ENCODE measurements at places on chromosomes 3 and 15.

DNA sequence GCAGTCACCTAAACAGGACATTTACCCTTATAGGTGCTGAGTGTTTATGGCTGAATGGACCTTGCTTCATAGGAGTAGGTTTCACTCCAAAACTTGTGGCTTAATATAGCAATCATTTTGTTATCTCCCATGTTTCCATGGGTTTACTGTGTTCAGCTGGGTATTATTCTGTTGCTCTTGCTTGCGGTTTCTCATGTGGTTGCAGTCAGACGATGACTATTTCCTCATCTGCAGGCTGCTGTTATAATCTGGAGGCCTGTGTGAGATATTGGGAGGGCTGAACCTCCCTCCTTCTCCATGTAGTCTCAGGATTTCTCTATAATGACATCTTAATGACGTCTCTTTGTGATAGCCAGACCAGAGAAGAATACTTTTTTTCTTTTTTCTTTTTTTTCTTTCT lies 98.1 kb downstream of the ZPLD1 start:
- no peak for DNase-seq

GRCh38 chr15:75043509-75044257 lies 20.3 kb downstream of the PPCDC start:
- DNase-seq: peak; percentile 94

GRCh38 chr3:41467481-41467880 lies 268.2 kb downstream of the CTNNB1 start:
- no peak for DNase-seq

GRCh38 chr3:129557548-129557894 lies 14.5 kb downstream of the H1-8 start:
- no peak for DNase-seq

DNA sequence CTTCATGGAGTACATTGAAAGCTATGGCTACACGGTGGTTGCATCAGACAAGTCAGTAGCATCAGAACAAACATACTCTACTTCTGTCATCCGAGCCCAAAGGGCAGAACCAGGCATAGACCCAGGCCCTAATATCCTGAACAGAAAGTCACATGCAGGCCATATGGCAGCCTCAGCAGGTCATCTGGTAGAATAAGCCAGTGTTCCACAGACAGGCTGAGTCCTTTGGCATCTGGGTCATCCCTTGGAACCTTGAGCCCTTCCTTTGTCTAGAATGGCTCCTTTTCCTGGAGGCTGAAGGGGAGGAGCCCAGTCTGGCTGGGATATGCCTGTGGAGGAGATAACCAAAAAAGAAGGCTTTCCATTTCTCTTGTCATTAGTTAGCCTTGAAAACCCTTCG lies 29.2 kb downstream of the SEMA6D start:
- DNase-seq: no peak

GRCh38 chr15:54424171-54424570 lies 445.9 kb downstream of the UNC13C start:
- no peak for DNase-seq

GRCh38 chr3:32240159-32240545 lies 1.7 kb downstream of the CMTM8 start:
- no peak for DNase-seq

GRCh38 chr3:35663471-35663870 lies 24.1 kb downstream of the ARPP21 start:
- no peak for DNase-seq

DNA sequence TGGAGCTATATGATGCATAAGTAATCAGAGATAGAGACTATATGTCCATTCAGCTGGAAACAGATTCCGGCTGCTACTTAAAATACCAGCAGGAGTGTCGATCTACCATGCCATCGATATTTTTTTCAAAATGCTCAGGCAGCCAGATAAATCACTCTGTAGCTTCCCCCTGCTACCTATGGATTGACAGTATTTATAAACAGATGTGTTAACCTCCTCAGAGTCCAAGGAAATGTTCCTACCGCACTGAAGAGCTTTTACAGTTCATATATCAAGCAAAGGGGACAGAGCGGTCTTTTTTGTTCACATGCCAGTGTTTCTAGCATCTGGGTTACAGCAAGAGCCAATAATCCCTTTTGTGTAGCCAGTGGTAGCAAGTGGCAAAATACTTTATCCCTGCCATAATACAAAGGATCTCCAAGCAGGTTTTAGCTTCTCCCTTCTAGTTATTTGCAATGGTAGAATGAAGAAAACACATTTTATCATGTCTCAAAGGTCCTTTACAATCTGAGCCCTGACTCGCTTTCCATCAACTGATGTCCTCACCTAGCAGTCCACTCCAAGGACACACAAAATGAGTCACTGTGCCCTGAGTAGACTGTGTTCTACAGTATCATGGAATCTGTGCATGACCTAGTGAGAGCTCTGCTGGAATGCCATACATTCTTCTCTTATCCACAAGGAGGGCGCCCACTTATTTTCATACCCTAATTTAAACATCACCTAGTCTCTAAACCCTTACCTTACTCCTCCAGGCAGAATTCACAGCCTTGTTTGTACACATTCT lies 507.0 kb downstream of the TBL1XR1 start:
- no peak for DNase-seq

- no peak for DNase-seq
Observed at GRCh38 chr15:40739047-40739446, 16.0 kb downstream of the RMDN3 start.

GRCh38 chr3:71515636-71516365 lies 67.7 kb downstream of the FOXP1 start:
- DNase-seq: peak; percentile 72

DNA sequence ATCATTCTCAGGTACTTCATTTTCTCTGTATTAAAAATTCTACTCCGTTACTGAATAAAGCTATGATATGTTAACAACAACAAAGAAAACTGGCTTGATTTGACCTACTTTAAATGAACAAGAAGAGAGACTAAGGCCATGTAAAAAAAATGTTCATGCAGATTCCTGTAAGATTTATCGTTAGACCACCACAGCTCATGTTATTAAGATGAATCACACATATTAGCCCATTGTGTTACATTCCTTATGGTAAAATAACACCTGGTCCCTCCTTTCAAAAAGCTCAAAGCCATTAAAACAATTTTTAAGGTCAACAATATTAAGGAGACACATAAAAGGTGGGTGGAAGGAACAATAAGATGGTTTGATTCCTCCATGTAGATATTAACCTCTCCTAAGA lies 6.3 kb downstream of the THOC7 start:
- DNase-seq: no peak

GRCh38 chr3:71392251-71392650 lies 191.3 kb downstream of the FOXP1 start:
- DNase-seq: no peak

DNA sequence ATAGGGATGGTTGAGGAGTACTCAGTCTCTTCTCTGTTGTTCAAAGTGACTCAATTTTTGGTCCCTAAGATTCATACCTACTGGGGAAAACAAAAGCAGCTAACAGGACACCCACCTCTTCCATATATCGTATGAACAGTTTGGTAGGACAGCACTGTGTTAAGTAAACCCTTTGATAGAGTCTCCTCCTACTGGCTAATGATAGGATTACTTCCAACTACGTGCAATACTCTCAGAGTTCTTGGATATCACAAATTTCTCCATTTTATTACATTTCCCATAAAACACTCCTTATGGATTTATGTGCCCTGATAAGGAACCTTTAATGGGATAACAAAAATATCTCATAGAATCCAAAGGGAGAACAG lies 200.2 kb upstream of the GOLGA6L4 start:
- no peak for DNase-seq

GRCh38 chr3:196138482-196139254 lies 56.8 kb upstream of the TFRC start:
- DNase-seq: no peak

DNA sequence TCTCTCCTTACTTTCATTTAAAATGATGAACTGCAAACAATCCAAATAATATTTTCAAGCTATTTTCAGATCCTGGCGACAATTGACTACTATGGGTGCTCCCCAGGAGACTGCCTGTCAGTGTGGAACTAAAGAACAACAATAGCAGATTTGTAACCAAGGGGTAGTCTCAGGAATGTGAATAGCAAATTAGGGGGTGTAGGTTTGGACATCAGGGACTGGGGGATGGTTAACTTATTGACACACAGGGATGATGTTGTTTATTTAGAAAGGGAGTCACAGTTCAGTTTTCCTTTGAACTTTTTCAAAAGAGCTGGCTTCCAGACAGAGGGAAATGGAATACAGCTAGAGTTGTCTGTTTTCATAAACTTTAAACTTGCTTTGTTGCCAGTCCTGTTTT lies 229.8 kb downstream of the LRTM1 start:
- no peak for DNase-seq

DNA sequence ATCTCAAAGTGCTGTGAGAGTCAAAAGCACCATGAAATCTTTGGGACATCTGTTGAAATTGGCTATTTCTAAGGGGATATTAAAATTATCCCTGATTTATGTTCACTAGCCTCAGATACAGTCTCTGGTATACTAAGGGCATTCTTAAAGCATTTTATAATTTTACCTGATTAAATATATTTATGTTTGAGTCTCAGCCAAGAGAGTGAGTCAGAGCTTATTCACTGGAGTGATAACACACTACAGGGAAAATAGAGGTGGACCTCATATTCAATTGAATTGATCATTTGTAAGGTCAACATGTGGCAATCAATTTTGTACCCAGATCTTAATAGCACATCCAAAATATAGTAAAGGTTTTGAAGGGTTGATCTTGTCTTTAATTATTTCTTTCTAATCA lies 733.6 kb downstream of the EPHA3 start:
- DNase-seq: no peak

DNA sequence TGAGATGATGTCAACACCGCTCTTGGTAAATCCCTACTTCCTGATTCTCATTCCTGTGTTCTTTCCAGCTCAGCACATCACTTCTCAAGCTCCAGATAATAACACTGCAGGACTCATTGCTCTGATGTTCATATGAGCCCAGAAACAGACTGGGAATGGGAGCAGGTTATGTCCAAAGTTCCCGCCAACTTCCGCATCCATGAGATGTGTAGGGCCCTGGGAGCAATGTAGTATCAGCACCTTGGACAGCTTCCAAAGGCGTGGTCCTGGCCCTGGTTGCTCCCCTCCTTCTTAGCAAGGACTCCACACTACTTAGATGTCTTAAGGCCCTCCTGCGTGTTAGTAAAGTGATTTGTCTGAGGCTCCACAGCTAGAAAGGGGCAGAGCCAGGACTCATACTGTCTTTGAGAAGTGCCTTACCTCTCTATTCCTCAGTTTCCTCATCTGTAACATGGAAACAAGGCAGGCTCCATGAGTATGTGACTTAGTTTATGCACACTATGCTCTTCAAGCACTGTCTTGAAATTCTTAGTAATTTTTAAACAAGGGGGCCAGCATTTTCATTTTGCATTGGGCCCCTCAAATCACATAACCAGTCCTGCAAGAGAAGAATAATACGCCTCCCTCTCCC lies 27.9 kb upstream of the SLC6A1 start:
- DNase-seq: no peak

GRCh38 chr15:68031404-68031803 lies 22.7 kb upstream of the PIAS1 start:
- no peak for DNase-seq

DNA sequence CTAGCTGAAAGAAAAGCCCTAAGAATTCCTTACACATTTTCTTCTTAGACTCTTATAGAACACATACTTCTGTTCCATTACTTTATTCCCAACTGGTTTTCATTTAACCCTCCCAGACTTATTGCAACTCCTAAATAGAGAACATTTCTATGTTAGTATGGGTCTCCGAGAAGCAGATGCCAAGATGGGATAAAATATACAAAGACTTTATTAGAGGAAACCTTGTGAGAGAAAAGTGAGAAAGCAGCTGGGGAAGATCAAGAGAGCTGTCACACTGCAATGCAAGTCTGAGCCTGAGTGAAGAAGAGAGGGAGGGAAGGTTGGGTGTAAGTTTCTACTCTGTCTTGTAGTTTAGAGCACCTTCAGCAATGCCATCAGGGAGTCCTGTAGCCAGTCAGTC lies 979.3 kb downstream of the IGSF11 start:
- no peak for DNase-seq

DNA sequence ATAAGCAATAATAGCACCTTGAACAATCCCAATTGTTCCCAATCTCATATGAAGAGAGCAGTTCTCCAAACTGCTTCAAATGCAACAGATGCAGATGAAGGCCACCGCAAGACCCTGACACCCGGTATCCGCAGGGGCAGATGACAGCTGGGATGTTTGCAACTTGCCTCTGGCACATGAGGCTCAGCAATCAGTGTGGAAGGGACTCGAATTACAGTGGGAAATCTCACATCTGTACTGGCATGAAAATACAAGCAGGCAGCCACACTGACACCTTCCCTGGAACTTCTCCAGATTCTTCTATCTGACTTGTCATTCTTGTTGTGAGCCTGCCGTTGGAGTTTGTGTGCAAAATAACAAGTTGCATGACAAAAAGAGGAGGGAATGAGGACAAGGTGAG lies 68.8 kb downstream of the WDR76 start:
- DNase-seq: no peak

DNA sequence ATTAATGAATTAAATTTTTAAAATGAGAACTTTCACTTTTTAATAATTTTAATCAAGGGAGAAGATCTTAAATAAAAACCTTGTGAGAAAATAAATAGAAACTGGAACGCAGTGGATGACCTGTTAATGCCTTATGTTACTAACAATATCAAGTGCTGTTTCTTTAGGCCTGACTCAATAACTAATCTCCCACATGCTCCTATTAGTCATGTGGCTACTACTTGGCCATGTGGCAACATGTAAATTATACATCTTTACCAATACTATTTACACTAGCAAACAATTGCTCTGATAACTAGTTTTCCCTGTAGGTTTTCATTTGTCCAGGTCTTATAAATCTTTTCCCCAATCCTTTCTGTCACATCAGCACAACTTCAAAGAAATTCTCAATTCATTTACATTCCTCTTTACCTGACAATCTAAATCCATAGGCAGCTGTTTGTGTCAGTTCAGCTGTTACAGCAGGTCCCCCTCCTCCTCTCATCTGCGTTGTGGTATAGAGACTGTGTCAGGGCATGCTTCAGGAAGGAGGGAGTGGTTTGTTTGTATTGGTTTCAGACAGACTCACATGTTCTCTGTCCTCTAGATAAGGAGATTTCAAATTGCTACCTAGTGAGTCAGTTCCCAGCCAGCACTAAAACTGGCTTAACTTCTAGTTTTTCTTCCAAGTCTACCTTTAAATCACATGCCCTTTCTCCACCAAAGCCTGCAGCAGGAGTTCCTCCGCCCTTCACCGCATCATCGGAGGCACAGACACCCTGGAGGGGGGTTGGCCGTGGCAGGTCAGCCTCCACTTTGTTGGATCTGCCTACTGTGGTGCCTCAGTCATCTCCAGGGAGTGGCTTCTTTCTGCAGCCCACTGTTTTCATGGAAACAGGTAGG lies 11.3 kb upstream of the C3orf52 start:
- peak; percentile 67 for DNase-seq

- no peak for DNase-seq
Observed at GRCh38 chr3:72446218-72447058, 401.8 kb downstream of the SHQ1 start.

- no peak for DNase-seq
Observed at GRCh38 chr15:98730860-98731711, 82.7 kb downstream of the IGF1R start.
